ENCODE measurements at places on chromosomes 13 and 19.
A peak's percentile ranks its signal among the peaks of the same experiment; 100 is the strongest.

GRCh38 chr13:82947683-82948082 lies 934.6 kb downstream of the SLITRK1 start:
- no peak for DNase-seq

- no peak for DNase-seq
Observed at GRCh38 chr19:49475191-49475917, 1.3 kb downstream of the FLT3LG start.

GRCh38 chr19:35136231-35136630 lies 1.4 kb upstream of the LGI4 start:
- no peak for DNase-seq

GRCh38 chr19:51147663-51148062 lies 5.6 kb downstream of the SIGLEC7 start:
- no peak for DNase-seq

DNA sequence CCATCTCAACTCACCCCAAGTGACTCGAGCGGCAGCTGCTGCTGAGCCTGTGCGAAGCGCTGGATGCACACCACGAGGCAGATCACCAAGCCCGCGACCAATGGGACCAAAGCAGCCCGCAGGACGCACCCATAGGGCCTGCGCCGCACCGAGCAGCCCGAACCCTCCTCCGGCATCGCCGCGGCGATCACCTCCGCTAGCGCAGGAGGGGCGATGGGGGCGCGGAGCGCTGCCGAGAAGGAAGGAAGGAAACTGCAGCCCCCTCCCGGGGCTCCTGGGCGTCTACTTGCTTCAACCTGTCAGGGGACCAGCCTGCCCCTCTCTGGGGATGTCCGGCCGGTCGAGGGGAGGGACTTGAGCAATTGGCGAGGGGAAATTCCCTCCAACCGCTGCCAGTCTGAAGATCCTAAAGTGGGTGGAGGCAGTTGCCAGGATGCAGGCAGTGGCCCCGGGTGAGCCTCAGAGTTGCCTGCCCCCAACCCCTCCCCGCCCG lies at the start of gene CD70:
CD70 (minus strand) TSS at position 324 of the 493 bp plus-strand sequence; CDS start at position 176, 148 bp downstream.
- DNase-seq = peak; percentile 15

DNA sequence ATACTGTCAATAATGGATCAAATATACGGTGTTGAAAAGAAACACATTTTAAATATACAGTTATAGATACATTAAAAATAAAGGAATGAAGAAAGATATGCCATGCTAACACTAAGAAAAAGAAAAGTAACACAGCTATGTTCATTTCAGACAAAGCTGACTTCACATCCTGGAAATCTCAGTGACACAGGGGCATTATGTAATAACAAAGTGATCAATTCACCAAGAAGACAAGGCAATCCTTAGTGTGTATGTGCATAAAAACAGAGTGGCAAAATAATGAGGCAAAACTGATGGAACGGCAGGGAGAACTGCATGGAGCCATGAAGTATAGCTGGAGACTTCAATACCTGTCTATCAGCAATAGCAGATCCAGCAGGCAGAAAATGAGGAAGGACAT lies 13.1 kb downstream of the ZNF14 start:
- DNase-seq = no peak

GRCh38 chr19:30719189-30719998 lies 347.2 kb downstream of the ZNF536 start:
- no peak for DNase-seq

DNA sequence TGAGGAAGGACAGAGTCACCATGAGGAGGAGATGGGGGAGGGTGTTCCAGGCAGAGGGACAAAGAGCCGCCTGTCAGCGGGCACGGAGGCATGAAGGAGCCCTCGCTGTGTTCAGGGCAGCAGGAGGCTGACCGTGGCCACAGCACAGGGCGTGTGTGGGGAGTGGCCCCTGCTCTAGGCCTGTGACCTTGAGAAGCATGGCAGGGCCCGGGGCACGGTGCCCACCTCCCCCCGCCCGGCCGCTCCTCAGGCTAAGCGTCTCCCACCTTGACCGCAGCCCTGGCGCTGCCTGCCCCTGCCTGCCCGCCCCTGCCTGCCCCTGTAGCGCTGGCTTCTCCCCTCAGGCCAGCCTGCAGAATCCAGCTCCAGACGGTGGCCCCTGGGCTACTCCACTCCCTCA lies 11.6 kb downstream of the MAP2K2 start:
- DNase-seq = no peak

DNA sequence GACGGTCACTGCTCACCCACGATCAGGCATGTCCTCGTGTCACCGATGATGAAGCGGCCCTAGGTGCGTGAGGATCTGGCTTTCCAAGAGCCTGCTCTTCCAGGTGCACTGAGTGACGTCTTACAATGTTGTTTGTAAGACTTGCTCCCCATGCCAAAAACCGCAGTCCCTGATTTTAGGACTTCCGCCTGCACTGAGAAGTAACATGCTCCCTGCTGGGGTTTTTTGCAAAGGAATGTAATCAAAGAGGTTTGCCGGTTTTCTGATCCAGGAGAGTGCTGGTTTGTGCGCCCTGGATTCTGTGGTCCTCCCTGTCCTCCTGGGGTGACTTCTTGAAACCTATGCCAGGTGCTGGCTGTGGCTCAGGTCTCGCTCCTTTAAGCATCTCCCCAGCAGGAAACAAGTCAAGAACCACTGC lies 38.8 kb downstream of the MYO9B start:
- no peak for DNase-seq

GRCh38 chr13:72204291-72204690 lies 337.3 kb upstream of the DACH1 start:
- DNase-seq = no peak

DNA sequence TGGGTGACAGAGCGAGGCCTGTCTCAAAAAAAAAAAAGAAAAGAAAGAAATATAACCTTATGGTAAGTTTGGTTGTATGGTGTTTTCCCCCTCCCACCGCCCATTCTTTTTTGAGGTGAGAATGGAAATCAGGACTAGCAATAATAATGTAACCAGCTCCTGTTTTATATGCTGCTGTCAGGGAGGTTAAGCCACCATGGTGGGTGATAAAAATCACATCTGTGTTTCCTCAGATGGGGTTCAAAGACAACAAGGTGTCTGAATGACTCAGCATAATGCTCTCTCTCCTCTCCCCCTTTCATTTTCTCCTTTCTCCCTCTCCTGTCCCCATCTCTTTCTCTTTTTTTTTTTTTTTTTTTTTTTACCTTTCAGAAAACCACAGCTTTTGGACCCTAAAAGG lies 28.3 kb upstream of the GARRE1 start:
- DNase-seq = no peak

DNA sequence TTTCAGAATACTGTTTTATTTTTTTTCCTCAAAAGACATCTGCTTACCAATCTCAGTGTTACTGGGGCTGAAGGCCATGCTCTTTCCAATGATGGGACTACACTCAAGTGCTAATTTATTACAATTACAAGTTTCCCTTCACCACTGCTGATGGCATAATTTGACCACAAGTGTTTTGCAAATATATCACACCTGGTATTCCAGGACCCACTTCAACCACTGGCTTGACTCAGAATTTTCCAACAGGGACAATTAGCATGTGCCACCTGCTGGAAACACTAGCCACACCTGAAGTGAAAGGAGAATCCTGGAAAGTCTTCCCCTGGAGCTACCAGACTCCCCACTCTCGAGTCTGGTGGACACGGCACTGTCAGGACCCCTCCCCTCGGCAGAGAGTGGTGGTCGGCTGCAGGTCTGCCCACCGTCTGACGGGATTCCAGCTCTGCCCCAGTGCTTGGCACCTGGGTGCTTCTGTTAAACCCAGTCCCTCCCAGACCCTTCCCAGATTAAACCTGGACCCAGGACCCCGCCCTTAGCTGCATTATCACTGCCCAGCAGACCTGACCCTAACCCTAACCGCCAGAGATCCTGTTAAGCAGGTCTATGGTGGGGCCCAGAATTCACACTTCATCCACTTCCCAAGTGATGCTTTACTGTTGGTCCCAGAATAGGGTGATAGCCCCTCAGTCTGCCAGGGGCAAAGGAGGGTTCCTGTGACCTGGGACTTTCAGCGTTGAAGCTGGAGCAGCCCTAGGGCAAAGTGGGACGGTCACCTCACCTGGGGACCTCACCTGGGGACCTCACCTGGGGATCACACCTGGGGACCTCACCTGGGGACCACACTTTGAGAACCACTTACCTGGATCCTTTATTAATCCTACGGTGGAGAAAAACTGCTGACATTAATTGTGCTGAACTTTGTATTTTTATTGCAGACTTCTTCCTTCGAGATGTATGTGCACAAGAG lies 17.6 kb upstream of the RASA3 start:
- no peak for DNase-seq
